Stimulated activated CD8-positive, alpha-beta memory T cell treated with anti-CD3 and anti-CD28 coated beads, Interleukin-12 subunit alpha, Interleukin-12 subunit beta, amount 100 ng/mL, for 1 hour (primary cell): ENCODE measurements at places on chromosomes 7 and 10.

DNA sequence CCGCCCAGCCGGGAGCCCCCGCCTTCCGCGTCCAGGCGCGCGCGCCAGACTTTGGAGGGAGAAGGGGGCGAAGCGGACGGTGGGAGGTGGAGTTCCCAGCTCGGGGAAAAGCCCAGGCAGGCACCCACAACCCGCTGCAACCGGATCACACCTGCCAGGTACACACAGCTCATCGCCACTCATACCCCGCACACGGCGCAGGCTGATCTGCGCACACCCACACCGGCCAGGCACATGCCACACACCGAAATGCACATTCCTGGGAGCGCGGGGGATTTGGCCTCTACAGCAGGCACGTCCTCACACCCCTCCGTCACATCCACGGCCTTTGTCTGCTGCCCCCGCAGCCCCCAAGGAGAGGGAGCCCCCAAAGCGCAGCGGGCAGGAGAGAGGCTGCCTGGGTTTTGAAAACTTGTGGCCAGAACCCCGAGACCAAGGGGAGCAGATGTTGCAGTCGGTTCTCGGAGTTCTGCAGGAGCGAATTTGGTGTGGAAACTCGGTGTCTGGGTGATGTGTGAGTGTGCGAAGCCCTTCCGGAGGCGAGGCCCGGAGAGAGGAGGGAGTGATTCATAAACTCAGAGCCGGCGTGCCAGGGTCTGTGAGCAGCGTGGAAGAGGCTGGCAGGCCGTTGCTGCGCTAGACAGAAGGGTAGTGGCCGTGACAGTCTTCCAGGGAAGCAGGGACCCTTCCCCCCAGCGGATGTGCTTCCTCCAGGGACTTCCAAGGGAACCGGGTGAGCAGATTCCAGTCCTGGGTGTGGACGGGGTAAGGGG lies 734 bp downstream of the CHST3 start:
- DNase-seq, result no peak

- DNase-seq, result no peak
Measured at GRCh38 chr7:2884161-2884560, 40.1 kb upstream of the GNA12 start.

GRCh38 chr7:121696954-121697353 lies 176.0 kb upstream of the PTPRZ1 start:
- no peak for DNase-seq

DNA sequence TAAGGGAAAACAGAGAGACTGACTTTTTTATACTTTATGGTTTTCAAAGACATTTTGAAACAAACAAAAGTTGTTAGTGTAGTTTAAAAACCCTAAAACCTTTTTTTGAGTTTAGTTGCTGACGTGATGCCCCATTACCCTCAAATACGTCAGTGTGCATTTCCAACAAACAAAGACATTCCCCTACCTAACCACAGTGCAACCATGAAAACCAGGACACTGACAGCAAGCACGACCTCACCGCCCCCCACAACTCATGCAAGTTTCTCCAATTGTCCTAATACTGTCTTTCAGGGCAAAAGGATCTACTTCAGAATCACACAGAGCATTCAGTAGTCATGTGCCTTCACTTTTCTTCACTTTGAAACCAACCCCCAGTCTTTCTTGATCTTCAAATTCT lies 75.0 kb downstream of the WNT2 start:
- DNase-seq, result no peak

DNA sequence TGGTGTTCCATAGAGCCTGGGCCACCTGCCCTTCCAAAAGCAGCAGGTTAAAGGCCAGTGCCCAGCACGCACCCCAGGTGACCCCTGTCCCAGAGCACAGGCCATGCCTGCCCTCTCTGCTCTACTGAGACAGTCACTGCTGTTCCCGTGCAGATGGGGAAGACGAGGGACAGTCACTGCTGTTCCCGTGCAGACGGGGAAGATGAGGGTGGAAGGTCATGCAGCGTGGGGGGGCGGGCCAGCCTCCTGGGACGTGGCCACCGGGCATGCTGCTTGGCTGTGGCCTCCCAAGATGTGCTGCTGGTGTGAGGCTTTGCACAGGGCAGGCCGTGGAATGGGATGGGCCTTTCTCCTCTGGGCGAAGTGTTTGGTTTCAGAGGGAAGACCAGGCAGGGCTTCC lies 18.4 kb downstream of the LRRC27 start:
- no peak for DNase-seq
